Heart right ventricle (tissue), 16 donors: ENCODE measurements at places on chromosomes 4 and X. TPM values are rescaled to one million over a fixed set of nuclear protein-coding genes. Genes with fewer than 3 reads are reported as not detected.

MMRN1 gene
- polyA plus RNA-seq: 0.80 TPM

HELT gene
- not detected for polyA plus RNA-seq

ARHGAP36 gene
- polyA plus RNA-seq: not detected

TCEAL3 gene
- 38.6 TPM for polyA plus RNA-seq

XAGE3 gene
- not detected for polyA plus RNA-seq

PDCL2 gene
- not detected for polyA plus RNA-seq

FAM9B gene
- not detected for polyA plus RNA-seq

PNMA3 gene
- polyA plus RNA-seq: 0.04 TPM

ERCC6L gene
- polyA plus RNA-seq: 0.01 TPM

BTK gene
- 1.2 TPM for polyA plus RNA-seq

ANXA10 gene
- not detected for polyA plus RNA-seq

NXF2B gene
- not detected for polyA plus RNA-seq

GLA gene
- polyA plus RNA-seq: 20.7 TPM

GJB1 gene
- not detected for polyA plus RNA-seq

- no peak for DNase-seq
Observed at GRCh38 chr4:152316969-152317368, 218.9 kb downstream of the FBXW7 start.

- no peak for DNase-seq
Observed at GRCh38 chr4:151643564-151643963, 117.2 kb downstream of the GATB start.

- DNase-seq: no peak
Observed at GRCh38 chrX:16320765-16321355, 153.6 kb downstream of the MAGEB17 start.

- DNase-seq: no peak
Observed at GRCh38 chr4:1669270-1669669, 14.8 kb downstream of the FAM53A start.

DNA sequence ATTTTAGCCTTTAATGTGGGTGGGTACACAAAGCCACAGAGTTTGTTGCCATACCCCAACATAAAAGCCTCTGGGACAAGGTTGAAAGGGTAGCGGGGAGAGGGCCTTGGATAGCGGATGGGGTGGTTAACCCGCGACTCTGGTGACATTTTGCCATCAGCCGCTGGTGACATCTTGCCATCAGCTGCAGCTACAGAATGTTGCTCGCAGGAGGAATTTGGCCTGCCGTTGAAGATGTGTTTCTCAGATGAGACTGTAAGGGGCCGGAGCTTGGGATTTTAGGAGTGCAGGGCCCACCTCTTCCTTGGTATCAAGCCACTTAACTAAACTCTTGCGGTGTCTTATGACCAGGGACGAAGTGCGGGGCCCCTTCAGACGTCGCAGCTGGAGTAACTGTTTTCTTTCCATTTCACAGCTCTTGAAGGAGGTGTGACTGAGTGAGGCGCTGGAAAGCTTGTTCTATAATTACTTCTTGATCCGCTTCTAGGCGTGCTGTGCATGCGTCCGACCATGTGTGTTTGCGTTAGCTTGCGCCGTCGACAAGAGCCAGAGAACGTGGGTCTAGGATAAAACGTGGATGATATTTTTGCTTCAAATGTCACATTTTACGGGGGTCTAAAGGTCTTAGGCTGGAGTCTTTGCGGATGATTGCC, 820 bp upstream of the RASL11B start:
- DNase-seq: no peak

DNA sequence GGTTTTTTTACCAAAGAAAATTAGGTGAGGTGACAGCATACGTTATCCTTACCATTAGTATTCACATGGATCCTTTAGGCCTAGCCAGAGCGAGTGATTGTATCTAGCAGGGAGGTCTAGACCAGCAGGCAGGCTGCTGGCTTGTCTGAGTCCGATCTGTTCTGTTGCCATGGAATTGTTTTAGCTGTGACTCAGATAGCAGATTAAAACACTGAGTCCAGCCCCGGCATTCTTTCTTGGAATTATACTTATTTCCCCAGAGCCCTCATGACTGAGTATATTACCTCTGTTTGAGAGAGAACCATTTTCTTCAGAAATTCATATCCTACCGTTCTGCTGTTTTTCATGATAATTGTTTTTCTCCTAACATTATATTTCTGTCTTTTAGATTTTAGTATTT, 37.4 kb downstream of the OCRL start:
- no peak for DNase-seq

DNA sequence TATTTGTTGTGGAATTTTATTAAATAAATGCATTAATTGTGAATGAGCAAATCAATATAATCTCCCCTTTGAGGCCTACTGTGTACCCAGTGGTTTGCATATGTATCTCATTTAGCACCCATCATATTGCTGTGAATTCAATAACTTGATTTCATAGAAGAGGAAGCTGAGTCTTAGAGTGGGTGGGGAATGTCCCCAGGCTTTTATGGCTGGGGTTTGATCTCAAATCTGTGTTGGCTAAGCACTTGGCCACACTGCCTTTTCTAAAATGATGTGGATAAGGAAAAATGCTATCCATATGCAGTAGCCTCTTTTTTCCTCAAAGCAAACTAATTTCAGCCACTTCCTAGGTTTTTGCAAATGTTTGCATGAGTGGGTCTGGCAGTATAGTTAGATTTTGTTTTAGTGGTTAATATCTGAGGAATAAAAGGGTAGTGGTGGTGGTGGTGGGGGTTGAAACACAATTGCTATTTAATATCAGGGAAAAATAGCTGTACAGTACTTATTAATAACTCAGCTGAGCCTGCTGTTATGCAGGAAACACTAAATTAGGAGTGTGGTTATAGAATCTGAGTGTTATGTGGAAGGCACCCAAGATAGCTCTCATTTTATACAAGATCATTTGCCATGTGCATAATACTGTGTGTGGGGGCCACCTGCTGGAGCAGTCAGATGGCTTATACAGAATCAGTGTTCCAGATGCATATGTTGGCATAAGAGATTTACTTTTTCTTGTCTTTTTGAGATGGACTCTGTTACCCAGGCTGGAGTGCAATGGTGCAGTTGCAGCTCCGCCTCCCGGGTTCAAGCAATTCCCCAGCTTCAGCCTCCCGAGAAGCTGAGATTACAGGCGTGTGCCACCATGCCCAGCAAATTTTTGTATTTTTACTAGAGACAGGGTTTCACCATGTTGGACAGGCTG, 108.0 kb downstream of the TMEM131L start:
- DNase-seq: peak; percentile 68

DNA sequence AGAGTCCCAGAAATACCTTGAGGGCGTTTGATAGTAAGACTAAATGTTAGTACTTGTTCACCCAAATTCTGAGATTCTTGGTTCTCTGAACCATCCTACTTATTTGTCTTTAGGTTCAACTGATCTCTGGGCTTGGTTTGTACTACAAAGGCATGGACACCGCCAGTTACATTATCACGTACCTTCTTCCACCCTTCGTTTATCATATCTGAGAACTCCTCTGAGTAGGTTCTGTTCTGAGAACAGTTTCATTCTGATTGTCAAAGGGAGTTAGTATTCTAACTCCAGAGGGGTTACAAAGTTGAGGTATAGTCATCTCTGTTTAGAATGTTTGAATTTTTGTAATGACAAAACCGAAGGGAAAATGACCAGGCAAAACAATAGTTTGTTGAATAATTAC, 19.3 kb downstream of the ZFX start:
- no peak for DNase-seq

DNA sequence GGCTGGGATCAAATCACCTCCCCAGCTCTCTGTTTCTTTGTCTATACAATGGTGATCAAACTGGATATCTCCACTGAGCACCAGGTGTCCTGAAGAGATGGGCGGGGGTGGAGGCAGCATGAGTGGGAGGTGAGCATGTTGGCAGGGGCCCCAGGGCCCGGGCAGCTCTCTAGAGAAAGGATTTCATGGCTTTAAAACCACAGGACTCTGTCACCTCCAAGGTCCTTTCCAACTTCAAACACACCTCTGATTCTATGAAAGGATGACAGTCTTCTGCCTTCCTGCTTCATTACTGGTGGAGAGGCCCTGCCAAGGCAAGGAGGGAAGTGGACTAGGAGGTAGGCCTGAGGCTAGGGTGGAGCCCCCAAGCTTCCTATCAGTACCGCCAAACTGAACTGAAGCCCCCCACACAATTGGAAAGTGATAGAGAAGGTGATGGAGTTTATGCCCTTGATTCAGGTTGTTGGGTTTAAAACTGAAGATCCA, 38.6 kb downstream of the TRIM2 start:
- no peak for DNase-seq

DNA sequence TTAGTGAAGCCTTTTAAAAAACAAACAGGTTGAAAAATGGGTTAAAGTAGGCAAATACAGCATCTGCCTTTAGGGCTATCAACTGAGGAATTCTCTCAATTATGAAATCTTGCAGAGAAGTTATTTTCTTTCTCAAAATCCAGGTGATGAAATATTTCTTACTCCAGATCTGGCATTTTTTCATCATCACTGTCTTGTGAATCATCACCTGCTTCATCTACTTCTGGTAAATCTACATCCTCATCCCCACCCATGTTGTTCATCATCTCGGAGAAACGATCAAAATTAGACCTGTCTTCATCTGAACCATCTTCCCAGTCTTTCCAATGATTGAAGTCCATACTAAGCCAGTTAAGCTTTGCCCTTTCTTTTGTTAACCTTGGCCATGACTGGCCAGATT, 33.3 kb upstream of the HPF1 start:
- no peak for DNase-seq

DNA sequence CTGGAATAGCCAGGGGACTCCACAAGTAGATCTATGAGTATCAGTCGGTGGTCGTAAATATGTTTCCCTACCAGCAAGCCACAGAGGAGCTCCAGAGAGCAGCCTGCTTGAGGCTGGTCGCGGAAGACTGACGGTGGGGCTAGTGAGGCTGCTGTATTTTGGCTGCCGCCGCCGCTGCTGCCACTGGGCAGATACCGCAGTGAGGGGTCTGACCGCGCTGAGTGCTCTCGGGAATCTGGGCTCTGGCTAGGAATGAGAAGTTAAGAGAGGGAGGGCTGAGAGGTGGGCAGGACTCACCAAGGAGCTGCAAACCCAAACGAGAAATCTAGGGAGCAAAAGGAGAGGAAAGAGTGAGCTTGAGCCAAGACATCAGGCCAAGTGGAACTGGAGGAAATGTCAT, at the start of gene EXOC1L:
Gene EXOC1L, plus strand, starts transcription at position 157 of the 400 bp plus-strand sequence. Its CDS starts 237 bp downstream, at position 394.
- DNase-seq: no peak

DNA sequence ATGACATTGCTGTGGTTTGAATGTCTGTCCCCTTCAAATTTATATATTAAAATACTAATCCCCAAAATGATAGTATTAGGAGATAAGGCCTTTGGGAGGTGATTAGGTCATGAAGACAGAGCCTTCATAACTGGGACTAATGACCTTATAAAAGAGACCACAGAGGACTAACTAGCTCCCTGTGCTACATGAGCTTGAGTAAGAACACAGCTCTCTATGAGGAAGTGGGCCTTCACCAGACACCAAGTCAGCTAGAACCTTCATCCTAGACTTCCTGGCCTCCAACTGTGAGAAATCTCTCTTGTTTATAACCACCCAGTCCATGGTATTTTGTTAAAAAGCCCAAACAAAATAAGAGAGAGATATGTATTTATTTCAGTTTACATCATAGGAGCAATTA, 242.2 kb upstream of the CTSO start:
- no peak for DNase-seq

GRCh38 chr4:98656886-98657285, 1.5 kb downstream of the TSPAN5 start:
- DNase-seq: no peak

DNA sequence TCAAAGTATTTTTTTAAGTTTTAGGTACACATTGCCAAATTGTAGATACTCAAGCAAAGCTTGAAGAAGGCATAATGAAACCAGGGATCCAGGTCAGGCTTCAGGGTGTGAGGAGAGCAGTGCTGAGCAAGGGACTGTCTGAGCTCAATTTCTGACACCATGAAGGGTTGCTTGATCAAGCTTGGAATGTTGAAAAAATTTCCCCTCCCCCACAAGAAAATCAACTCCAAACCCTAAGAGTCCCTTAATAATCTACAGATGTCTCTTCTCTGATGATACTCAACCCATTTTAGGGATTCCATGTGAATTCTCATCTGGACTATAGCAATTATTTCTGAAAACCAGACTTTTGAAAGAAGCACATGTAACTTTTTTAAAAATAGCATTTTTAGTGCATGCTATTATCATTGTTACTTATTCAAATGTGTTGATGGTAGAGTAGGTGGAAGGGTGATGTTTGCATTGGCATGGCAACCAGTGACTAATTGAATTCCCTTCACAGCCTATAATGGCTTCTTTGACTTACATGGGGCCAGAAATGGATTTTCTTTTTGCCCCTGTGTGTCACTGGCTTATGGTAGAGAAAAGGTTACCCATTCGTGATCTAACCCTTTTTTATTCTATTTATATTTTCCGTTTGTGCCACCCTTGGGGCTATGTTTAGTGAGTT, 252.0 kb downstream of the FBXW7 start:
- no peak for DNase-seq

DNA sequence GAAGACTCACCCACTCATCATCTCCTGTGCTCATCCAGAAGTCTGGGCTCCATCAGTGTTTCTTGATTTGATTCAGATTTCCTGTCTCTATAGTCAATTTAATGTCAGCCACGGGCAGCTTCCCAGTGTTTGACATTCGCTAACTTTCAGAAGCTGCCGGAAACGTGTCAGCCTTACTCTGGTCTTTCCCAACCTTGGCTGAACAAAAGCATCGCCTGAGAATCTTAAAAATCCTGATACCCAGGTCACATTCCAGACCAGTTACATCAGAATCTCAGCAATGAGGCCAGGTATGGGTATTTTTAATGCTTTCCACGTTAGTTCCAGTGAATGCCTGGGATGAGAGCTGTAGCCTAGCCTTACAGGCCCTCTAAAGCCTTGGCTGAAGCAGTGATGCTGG, 233.8 kb downstream of the FRMPD4 start:
- DNase-seq: no peak

DNA sequence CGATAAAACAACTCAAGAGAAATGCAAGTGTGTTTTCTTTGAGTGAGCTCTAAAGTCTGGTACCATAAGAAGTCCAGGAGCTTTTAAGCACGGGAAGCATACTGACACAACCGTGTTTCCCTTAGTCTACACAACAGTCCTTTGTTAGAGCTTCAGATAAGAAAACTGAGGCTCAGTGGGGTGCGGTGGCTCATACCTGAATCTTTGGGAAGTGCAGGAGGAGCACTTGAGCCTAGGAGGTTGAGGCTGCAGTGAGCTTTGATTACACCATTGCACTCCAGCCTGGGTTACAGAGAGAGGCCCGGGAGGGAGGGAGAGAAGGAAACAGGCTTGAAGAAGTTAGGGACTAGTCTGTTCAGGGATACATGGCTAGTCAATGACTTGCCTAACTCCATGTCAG, 21.9 kb downstream of the LEF1 start:
- DNase-seq: no peak

GRCh38 chrX:150291014-150291413, 72.1 kb upstream of the MAMLD1 start:
- DNase-seq: no peak

GRCh38 chr4:13126976-13127910, 356.9 kb downstream of the RAB28 start:
- no peak for DNase-seq
